ENCODE measurements at places on chromosomes 6 and 20.

DNA sequence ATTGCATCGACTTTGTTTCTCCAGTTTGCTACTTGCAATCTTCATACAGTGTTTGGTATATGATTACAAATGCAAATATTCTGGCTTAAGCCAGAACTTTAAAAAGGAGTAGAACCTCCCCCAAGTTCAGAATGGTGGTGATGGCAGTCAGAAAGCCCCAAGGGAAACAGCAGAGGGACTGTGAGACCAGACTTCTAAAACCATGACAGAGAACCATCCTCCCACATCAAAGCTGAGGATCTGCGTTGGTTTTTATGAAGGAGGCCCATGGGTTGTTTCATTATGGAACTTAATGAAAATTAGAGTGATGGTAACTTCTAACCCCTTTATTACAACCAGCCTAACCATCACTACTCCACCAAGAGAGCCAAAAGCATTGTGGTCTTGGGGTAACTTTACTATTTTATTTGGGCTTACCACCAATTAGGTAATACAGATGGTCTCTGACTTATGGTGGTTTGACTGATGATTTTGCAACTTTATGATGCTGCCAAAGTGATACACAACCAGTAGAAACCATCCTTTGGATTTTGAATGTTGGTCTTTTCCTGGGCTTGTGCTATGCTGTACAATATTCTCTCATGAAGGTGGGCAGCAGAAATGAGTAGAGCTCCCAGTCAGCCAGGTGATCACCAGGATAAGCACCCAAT is 10.9 kb upstream of the MRS2 start:
- no peak overlapping the region for H3K27ac ChIP-seq
- DNase-seq = no peak
- H3K4me1 ChIP-seq = no peaks in the 10 kb centered on the region
- H3K27me3 ChIP-seq = peaks cover 1% of the 10 kb centered on the region

DNA sequence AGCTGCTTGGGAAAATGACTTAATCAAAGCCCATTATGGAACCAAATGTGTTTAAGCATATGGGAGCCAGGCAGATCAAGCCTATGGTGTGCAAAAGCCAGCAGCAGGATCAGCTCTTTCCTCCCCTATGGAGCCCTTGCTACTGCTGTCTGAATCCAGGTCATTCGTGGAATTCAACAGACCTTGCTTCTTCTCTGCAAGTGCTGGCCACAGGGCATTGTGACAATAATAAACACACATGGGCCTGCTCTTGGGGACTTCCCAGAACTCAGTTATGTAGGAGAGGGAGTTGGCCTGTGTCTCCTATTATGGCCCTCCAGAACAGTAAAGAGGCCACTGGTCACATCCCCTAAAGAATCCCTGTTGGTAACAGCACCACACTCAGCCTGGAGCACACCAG is 18.6 kb downstream of the GFOD1 start:
- peak overlapping the region; percentile 76 for H3K4me3 ChIP-seq
- no peak overlapping the region for H3K27ac ChIP-seq
- no peak for DNase-seq
- peaks cover 30% of the 10 kb centered on the region for H3K36me3 ChIP-seq
- H3K27me3 ChIP-seq = peaks cover 3% of the 10 kb centered on the region

GRCh38 chr6:53436526-53437303 is 88.0 kb upstream of the ELOVL5 start:
- no peaks in the 10 kb centered on the region for H3K36me3 ChIP-seq
- DNase-seq = no peak
- H3K27me3 ChIP-seq = no peaks in the 10 kb centered on the region
- no peak overlapping the region for H3K27ac ChIP-seq

DNA sequence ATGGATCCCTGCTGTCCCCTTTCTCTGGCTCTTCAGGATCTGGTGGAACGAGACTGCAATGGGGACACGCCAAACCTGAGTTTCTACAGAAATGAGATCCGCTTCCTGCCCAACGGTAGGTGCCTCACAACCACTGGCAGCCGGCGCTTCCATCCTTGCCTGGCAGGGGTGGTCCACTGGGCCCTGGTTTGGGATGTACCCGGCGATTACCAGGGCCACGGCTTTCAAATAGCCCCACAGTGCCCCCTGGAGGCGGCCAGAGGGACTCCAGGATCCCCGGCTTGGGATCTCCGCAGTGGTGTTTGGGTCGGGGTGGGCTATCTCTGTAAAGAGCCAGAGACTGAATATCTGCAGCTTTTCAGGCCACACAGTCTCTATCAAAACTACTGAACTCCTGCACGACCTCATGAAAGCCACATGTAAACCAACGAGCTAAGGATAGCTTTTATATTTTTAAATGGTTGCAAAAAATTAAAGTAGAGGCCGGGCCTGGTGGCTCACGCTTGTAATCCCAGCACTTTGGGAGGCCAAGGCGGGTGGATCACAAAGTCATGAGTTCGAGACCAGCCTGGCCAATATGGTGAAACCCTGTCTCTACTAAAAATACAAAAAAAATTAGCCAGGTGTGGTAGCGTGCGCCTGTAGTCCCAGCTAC is 3.7 kb downstream of the OGFR start:
- peaks cover 3% of the 10 kb centered on the region for H3K36me3 ChIP-seq
- H3K27me3 ChIP-seq = peaks cover 14% of the 10 kb centered on the region
- H3K4me1 ChIP-seq = no peaks in the 10 kb centered on the region
- no peak overlapping the region for H3K27ac ChIP-seq
- DNase-seq = peak; percentile 83
- H3K4me3 ChIP-seq = no peak overlapping the region

GRCh38 chr6:103799971-103800670 is 1059.6 kb downstream of the HACE1 start:
- H3K4me3 ChIP-seq = no peak overlapping the region
- H3K36me3 ChIP-seq = no peaks in the 10 kb centered on the region
- H3K4me1 ChIP-seq = no peaks in the 10 kb centered on the region
- H3K27me3 ChIP-seq = no peaks in the 10 kb centered on the region
- no peak for DNase-seq
- no peak overlapping the region for H3K27ac ChIP-seq

DNA sequence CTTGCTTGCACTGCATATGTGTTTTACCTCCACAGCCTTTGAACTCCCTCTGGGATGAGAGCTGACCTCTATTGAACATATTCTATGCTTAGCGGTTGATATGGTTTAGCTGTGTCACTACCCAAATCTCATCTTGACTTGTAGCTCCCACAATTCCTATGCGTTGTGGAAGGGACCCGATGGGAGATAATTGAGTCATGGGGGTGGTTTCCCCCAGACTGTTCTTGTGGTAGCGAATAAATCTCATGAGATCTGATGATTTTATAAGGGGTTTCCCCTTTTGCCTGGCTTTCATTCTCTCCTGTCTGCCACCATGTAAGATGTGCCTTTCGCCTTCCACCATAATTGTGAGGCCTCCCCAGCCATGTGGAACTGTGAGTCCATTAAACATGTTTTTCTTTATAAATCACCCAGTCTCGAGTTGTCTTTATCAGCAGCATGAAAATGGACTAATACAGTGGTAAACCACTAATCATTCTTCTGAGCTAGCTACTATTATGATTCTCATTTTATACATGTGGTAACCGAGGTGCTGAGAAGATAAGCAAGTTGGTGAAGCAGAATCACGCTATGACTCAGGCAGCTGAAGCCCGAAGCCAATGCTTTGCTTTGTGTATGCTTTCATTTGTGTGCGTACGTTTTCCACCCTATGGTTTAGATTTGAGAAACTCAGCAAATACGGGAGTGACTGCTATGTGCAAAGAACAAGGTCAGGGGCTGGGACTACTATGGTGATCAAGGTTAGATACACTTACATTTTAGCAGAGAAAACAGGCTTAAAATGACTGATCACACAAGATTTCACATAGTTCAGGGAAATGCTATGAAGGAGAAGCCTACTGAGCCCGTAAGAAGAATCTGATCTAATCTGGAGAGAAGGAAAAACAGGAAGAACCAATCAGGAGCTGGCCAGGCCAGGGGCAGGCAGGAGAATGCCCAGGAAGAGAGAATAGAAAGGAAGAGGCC is 363.5 kb downstream of the ESR1 start:
- H3K4me1 ChIP-seq = peaks cover 22% of the 10 kb centered on the region
- H3K27me3 ChIP-seq = peaks cover 3% of the 10 kb centered on the region
- DNase-seq = no peak
- H3K36me3 ChIP-seq = peaks cover 6% of the 10 kb centered on the region

GRCh38 chr20:20435453-20435852 is 67.5 kb downstream of the INSM1 start:
- peaks cover 6% of the 10 kb centered on the region for H3K27me3 ChIP-seq
- no peak overlapping the region for H3K4me3 ChIP-seq
- no peak for DNase-seq
- H3K36me3 ChIP-seq = peaks cover 5% of the 10 kb centered on the region
- H3K27ac ChIP-seq = no peak overlapping the region

- H3K36me3 ChIP-seq = no peaks in the 10 kb centered on the region
- H3K27ac ChIP-seq = no peak overlapping the region
- no peaks in the 10 kb centered on the region for H3K27me3 ChIP-seq
- H3K4me1 ChIP-seq = no peaks in the 10 kb centered on the region
- H3K4me3 ChIP-seq = no peak overlapping the region
- DNase-seq = no peak
Observed at GRCh38 chr6:62775427-62776022, 435.7 kb upstream of the FKBP1C start.

DNA sequence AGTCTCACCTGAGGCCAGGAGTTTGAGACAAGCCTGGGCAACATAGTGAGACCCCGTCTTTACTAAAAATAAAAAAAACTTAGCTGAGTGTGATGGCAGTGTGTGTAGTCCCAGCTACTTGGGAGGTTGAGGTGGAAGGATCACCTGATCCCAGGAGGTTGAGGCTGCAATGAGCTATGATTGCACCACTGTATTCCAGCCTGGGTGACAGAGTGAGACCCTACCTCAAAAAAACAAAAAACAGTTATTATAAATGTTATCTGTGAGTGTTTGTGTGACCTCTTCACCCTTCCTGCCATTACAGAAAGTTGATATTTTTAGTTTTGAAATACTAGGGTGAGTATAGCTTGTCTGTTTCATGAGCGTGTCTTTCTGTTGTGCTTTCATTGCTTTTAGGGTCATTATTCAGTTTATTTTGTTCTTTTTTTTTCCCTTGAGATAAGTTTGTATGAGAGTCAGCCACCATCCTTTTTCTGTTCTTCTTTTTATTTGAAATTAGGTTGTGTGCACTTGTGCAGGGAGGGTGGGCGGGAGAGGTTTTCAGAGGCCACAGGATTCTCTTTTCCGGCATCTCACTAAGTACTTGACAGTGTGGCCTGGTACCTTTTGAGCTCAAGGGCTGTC is 26.2 kb downstream of the CDYL start:
- no peak overlapping the region for H3K4me3 ChIP-seq
- no peak overlapping the region for H3K27ac ChIP-seq
- H3K4me1 ChIP-seq = peaks cover 31% of the 10 kb centered on the region
- peaks cover 2% of the 10 kb centered on the region for H3K27me3 ChIP-seq
- no peaks in the 10 kb centered on the region for H3K36me3 ChIP-seq

DNA sequence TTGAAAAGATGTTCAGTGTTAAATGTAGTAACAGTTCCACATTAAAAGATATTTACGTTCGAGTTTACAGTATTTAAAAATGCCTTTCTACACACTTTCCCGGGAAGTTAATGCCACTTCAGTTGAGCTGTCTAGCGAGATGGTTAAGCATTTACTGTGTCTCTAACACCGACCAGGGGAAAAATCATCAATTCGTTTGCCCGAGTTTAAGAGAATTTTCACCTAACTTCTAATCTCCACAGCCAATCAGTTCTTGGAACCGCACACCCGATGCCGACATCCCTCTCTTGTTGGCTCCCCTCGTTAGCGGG is 58.2 kb downstream of the FAM217A start:
- peaks cover 37% of the 10 kb centered on the region for H3K4me1 ChIP-seq
- H3K27ac ChIP-seq = peak overlapping the region; percentile 94
- H3K27me3 ChIP-seq = no peaks in the 10 kb centered on the region
- DNase-seq = no peak

GRCh38 chr6:39982720-39983119 is 48.5 kb upstream of the MOCS1 start:
- no peak for DNase-seq
- H3K27me3 ChIP-seq = no peaks in the 10 kb centered on the region
- peaks cover 4% of the 10 kb centered on the region for H3K4me1 ChIP-seq
- H3K4me3 ChIP-seq = no peak overlapping the region
- no peaks in the 10 kb centered on the region for H3K36me3 ChIP-seq
- no peak overlapping the region for H3K27ac ChIP-seq

DNA sequence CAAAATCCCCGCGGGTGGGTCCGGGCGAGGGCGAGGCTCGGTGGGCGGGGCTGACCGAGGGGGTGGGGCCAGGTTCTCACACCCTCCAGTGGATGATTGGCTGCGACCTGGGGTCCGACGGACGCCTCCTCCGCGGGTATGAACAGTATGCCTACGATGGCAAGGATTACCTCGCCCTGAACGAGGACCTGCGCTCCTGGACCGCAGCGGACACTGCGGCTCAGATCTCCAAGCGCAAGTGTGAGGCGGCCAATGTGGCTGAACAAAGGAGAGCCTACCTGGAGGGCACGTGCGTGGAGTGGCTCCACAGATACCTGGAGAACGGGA is 809 bp downstream of the HLA-G start:
- no peak for DNase-seq
- H3K36me3 ChIP-seq = peaks cover 7% of the 10 kb centered on the region
- peaks cover 6% of the 10 kb centered on the region for H3K4me1 ChIP-seq
- H3K27me3 ChIP-seq = peaks cover 12% of the 10 kb centered on the region

GRCh38 chr6:105036351-105036750 is 79.4 kb downstream of the LIN28B start:
- no peaks in the 10 kb centered on the region for H3K36me3 ChIP-seq
- no peaks in the 10 kb centered on the region for H3K27me3 ChIP-seq
- no peak overlapping the region for H3K4me3 ChIP-seq
